ENCODE measurements at places on chromosomes 16 and 17.

GRCh38 chr16:2874032-2874911 lies 8.7 kb upstream of the FLYWCH2 start:
- DNase-seq, result no peak

DNA sequence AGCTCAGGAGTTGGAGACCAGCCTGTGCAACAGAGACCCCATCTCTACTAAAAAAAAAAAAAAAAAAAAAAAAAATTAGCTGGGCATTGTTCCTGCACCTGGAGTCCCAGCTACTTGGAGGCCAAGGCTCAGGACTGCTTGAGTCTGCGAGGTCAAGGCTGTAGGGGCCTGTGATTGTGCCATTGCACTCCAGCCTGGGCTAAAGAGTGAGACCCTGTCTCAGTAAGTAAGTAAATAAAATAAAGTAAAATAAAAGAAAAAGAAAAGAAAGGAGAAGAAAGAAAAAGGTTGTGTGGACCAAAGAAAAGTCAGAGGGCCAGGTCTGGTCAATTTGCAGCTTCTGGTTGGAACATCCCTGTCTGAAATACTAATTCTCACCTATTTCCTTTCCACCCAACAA lies 18.4 kb downstream of the MT1X start:
- DNase-seq, result no peak

DNA sequence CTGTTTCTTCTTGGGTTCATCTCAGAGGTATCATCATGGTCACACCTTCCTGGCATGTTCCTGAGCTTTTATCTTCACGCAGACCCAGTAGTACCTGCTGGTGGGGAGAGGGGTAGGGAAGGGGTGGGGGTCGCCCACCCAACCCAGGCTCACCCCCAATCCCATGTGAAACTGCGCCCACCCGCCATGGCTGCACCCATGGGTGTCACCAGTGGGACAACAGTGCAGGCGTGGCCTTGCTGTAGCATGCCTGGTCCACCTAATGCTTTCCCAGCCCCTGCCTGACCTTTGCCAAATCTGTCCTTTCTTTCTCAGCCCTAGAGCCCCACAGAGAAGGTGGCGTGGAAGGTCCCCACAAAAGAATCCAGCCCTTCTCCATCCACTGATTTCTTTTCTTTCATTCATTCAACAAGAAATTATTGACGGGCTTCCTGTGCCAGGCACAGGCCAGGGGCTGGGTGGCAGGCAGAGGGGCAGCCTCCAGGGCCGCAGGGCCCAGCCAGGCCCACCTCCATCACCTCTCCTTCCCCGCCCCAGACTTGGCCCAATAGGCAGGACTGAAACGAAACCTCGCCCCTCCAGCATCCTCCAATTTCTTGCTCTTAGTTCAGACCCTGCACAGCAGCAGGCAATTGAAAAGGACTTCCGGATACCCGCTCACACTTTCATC lies 79.1 kb upstream of the TNRC6C start:
- no peak for DNase-seq

DNA sequence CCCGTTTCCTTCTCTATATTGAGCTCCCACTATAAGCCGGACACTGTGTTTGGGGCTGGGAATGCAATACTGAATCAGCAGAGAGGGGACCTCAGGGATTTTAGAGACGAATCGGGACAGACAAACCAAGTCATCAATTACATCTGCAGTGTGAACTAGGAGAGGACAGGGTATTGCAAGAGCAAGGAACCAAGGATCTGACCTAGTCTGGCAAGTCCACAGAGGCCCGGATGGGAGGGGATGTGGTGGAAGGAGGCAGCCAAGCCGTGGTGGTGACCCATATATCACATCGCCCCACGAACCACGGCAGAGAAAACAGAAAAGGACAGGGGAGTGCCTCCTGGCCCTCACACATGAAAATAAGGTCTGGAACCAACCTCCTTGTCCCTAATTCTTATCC lies 28.1 kb upstream of the NXPH3 start:
- DNase-seq, result no peak

GRCh38 chr17:30148376-30148775 lies 31.8 kb downstream of the NSRP1 start:
- no peak for DNase-seq

DNA sequence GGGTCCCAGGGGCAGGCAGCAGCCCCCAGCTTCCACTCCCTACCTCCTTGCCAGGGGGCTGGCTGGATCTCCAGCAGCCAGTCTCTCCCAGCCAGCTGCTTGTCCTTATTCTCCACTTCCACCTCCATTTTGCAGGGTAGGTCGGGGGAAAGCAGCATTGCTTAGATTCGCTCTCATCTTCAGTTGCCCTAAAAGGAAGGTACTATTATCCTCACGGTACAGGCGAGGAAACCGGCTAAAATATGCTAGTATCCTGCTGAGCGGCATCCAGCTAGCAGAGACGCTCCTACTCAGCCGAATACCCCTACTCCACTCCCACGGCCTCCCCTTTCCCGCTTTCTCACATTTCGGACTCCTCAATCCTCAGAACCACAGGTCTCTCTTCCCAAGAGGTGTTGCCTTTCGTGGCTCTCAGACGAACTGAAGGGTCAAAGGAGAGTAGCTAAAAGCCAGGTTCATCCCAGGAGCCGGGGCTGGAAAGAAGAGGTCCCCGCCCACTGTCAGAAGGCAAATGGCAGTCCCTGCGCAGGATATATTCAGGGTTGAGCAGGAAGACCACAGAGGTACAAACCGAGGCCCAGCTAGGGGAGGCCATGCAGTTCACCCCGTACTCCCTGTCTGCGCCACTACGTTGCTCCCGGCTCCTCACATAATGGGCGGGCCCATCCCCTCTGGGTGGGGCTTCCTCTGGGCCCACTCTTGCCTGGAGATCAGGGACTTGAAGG lies 1.7 kb upstream of the RAB11FIP4 start:
- no peak for DNase-seq

DNA sequence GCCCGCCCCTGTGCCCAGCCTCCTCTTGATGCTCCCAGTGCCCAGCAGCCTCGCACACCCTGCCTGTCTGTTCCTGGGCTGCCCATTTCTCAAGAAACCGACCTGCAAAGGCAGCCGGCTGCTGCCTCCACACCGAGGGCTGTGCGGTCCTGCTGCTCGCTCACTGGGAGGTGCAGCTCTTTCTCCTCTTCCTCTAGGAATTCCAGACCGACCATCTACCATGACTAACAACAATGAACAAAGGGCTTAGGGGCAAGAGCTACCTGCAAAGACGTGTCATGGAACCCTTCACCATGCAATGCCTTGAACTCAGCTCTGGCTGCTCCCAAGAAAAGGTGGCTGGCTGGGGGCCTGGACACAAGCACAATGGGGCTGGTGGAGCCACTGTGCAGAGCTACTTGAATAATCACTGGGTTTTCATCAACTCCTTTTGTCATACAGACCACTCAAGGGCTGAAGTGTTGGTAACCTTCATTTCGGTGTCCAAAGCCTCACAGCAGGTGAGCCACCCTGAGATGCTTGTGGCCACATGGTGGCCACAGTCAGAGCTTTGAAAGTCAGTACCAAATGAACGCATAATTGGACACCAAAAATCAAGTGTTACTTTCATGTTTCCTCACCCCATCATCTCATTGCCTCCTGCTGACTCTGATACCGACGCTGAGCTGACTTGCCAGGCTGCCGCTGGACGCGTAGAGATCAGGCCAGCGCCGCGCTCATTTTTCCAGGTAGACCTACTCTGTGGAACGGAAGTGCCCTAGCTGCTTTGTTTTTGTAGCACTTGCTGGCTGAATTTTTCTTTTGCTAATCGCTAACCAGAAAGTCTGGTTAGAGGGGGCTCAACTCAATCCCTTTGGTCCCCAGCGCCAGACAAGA lies 19.8 kb downstream of the CYB561 start:
- no peak for DNase-seq

DNA sequence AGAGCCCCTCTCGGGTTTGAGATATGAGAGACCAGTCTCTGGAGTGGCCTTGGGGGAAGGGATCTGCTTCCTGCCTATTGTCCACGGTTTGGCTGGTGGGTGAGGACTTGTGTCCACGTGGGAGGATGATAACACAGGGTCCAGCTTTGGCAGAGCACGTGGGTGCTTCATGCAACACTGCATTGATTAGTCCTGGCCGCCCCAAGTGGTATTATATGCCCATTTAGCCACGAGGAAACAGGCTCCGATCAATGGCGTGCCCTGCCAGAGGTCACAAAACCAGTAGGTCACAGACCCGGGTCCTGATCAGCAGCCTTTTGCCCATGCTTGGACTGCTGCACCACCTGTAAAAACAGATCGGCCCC lies 141.6 kb downstream of the RGS9 start:
- no peak for DNase-seq

- peak; percentile 71 for DNase-seq
Measured at GRCh38 chr17:45149037-45149668, 878 bp downstream of the HEXIM1 start.

- peak; percentile 31 for DNase-seq
Measured at GRCh38 chr17:65677932-65678331, 116.5 kb upstream of the AXIN2 start.

DNA sequence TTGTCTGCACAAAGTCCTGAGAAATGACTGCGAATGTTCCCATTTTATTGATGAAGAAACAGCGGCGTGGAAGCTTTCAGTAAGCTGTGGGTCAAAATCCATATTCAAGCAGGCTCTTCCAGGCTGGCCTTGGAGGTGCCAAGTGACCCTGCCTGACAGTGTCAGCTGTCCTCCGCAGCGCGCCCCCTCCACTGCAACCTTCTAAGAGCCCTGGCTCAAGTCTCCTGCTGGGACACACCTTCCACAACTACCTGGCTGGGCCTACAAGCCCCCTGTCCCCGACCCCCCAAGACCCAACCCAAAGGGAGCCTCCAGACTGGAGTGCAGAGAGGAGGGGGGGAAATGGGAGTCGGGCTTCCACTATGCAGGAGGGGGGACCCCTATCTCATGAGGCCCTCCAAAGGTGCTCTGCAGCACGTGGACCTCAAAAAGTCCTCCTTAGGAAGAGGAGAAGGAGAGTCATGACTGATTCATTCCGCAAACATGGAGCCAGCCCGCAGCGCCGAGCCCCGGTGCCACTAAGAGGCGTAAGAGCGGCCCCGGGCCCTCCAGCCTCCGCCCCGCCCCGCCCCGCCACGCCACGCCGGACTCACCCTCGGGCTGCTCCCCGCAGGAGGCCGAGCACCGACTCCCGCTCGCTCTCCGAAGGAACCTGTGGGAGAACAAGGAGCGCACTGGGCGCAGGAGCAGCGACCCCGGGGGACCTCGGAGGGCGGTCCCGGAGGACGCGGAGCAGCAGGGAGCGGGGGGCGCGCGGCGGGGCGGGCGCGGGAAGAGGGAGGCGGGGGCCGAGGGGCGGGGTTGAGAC lies 574 bp downstream of the MPP3 start:
- peak; percentile 69 for DNase-seq

DNA sequence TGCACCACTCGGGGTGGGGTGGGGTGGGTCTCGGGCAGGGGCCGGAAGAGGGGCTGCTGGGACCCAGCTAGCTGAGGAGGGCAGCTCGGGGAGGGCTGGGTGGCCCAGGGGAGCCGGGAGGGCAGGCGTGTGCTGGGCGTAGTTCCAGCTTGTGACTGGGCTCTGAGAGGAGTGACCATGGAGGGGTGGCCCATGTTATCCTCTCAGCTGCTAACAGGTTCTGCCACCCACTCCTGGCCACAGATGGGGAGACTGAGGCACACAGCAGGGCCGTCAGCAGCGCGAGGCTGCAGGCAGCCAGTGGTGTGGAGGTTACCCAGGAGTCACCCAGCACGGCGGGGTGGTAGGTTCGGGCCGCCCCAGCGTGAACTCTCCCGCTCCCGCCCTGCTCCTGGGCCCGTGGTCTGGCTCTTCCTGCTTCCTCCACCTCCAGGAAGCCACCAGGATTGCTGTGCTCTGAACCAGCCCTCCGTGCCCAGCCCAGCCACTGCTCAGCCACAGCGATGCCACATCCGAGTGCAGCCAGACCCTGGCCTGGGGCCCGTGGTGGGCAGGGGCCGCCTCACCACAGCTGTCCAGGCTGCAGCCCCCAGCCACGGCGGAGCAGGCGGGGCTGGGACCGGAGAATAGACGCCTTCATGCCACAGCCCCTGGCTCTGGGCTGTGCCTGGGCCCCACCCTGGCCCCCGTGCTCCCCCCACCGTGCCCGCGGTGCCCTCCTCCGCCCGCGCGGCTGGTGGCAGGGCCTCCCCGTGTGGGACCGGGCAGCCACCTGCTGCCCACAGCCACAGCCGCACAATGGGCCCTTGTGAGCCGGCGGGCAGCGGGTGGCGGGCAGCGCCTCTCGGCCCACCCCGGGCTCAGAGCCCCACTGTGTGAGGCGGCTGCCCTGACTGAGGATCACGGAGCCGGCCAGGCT lies 26.3 kb upstream of the SSTR5 start:
- DNase-seq, result no peak

DNA sequence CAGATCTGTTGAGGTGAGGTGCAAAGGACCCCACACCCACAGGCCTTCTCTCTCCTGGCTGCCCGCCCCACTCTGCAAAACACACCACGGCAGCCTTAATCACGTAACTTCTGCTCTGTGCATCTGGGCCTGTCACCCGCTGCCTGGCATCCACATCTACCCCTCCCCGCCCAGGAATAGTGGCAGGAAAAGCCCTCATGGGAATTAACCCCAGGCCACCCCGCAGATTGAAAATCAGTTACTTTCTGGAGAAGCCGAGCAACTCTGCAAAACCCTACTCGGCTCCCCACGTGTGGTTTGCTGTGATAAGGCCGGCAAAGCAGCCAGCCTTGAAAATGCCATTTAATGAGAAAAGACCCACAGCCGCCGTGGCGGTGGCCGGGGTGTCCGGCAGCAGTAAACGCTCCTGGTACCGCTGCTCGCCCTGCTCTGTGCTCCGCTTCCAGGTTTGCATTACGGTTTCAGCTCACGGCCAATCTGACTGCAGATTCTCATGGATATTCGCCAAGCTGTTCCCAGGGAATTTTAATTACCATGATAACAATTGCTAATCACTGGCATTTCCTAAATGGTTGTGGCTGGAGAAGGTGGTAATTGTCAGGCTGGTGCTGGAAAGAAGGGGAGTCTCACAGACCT lies 78.0 kb upstream of the DOC2B start:
- DNase-seq, result no peak

DNA sequence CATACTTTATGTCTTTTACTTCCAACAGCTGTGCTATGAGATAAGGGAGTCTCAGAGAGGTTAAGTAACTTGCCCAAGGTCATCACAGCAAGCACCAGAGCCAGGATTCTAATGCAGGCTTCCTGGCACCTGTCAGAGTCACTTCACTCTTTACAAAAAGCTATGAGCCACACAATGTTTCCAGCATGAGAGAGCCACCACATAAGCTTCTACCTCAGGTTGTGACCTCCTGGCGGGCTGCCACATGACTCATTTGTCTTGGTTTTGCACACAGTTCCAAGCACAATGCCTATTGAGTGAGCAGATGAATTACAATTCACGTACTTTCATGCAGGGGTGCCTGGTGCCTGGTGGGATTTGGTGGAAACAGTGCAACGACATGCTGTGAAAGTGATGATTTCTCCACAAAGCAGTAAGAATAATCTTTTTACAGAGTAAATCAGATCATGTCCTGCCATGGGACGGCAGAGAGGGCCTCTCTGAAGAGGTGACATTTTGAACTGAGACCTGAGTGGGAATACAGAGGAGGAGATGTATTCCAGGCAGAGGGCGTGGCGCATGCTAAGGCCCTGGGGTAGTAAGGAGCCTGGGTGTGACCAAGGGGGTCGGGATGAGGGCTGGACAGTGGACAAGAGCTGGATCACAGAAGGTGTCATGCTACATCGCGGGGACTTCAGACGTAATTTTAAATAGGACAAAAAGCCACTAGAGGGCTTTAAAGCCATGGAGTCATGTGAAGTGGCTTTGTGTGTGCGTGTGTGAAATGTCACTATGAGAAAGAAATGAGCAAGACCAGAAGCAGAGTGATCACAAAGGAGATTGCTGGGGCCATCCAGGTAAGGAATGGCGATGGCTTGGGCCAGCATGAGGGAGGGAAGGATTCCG lies 53.4 kb downstream of the CACNG3 start:
- DNase-seq, result no peak

- DNase-seq, result no peak
Measured at GRCh38 chr16:30736995-30737793, 11.0 kb upstream of the PHKG2 start.

GRCh38 chr17:73760439-73760758 lies 116.2 kb upstream of the SDK2 start:
- DNase-seq, result no peak

All from amniotic epithelial cell (primary cell).